Esophagus mucosa (tissue), 1 donor: ENCODE measurements at places on chromosomes 11 and 22. TPM values are rescaled to one million over a fixed set of nuclear protein-coding genes. Genes with fewer than 3 reads are reported as not detected.

The KRTAP5-8 gene
- total RNA-seq: 0.32 TPM

The SNX32 gene
- total RNA-seq: 0.12 TPM

The DERL3 gene
- total RNA-seq: 1.5 TPM

The ANKK1 gene
- total RNA-seq: 0.72 TPM

The BATF2 gene
- total RNA-seq: not detected

The OR52I1 gene
- not detected for total RNA-seq

The CHST1 gene
- total RNA-seq: 3.0 TPM

The LINC01488 gene
- not detected for total RNA-seq

The RIBC2 gene
- total RNA-seq: 0.64 TPM

The ACTN3 gene
- total RNA-seq: 0.44 TPM

The UPK3A gene
- total RNA-seq: not detected

The MMP27 gene
- total RNA-seq: not detected

The ELMOD1 gene
- not detected for total RNA-seq

The OR51I1 gene
- total RNA-seq: not detected

The CHRDL2 gene
- total RNA-seq: 2.0 TPM

The SLC25A18 gene
- total RNA-seq: 0.08 TPM

The ART5 gene
- not detected for total RNA-seq

The MS4A3 gene
- total RNA-seq: not detected

The OR9Q1 gene
- total RNA-seq: not detected

The OR51B5 gene
- not detected for total RNA-seq

The TRIM6 gene
- 7.7 TPM for total RNA-seq

The GGTLC2 gene
- not detected for total RNA-seq

The SCO2 gene
- 1.2 TPM for total RNA-seq

The SCGB2A2 gene
- not detected for total RNA-seq

The EXT2 gene
- 28.8 TPM for total RNA-seq

The OR52K2 gene
- total RNA-seq: not detected

The MYEOV gene
- total RNA-seq: 4.7 TPM

The SEPTIN5 gene
- total RNA-seq: 31.3 TPM

The PHRF1 gene
- 17.6 TPM for total RNA-seq

The DUSP18 gene
- total RNA-seq: 10.4 TPM

The EMID1 gene
- total RNA-seq: 0.84 TPM

The PRR14L gene
- 36.9 TPM for total RNA-seq

The RNF141 gene
- total RNA-seq: 69.5 TPM

The BCO2 gene
- total RNA-seq: 5.7 TPM

The SLC22A9 gene
- not detected for total RNA-seq

The RANBP1 gene
- total RNA-seq: 141 TPM

The DEUP1 gene
- not detected for total RNA-seq

The ASRGL1 gene
- 1.2 TPM for total RNA-seq

The IGF2 gene
- 1.6 TPM for total RNA-seq

The GAL gene
- 0.36 TPM for total RNA-seq

The UPK2 gene
- 0.32 TPM for total RNA-seq

The CNIH2 gene
- 0.52 TPM for total RNA-seq

The APOL3 gene
- total RNA-seq: 8.7 TPM

The CREB3L1 gene
- total RNA-seq: 0.64 TPM

The RPS13 gene
- 952 TPM for total RNA-seq

The TNNI2 gene
- total RNA-seq: 4.4 TPM

The OR6A2 gene
- total RNA-seq: 0.08 TPM
